ENCODE measurements at places on chromosomes 3 and 15. TPM values are rescaled to one million over a fixed set of nuclear protein-coding genes. Genes with fewer than 3 reads are reported as not detected.

GRCh38 chr15:60280259-60280658 lies 117.5 kb downstream of the ANXA2 start:
- H3K27me3 ChIP-seq = peaks cover 2% of the 10 kb centered on the region
- H3K4me3 ChIP-seq = no peak overlapping the region
- peaks cover 13% of the 10 kb centered on the region for H3K4me1 ChIP-seq
- H3K36me3 ChIP-seq = peaks cover 18% of the 10 kb centered on the region
- H3K27ac ChIP-seq = no peak overlapping the region

GRCh38 chr3:43126536-43126935 lies 20.7 kb upstream of the POMGNT2 start:
- H3K27ac ChIP-seq = no peak overlapping the region
- H3K36me3 ChIP-seq = no peaks in the 10 kb centered on the region
- H3K27me3 ChIP-seq = peaks cover 14% of the 10 kb centered on the region
- H3K4me1 ChIP-seq = no peaks in the 10 kb centered on the region
- H3K4me3 ChIP-seq = no peak overlapping the region

The RARRES1 gene
- 0.16 TPM for total RNA-seq

GRCh38 chr15:48638963-48639362 lies 6.5 kb downstream of the FBN1 start:
- no peak overlapping the region for H3K27ac ChIP-seq
- peaks cover 15% of the 10 kb centered on the region for H3K4me1 ChIP-seq
- peaks cover 24% of the 10 kb centered on the region for H3K27me3 ChIP-seq
- no peak for DNase-seq
- no peak overlapping the region for H3K4me3 ChIP-seq

The COLQ gene
- total RNA-seq = 2.2 TPM

Data from WTC11 (cell line).